Kidney glomerular epithelial cell (primary cell): ENCODE measurements at places on chromosomes 12 and 14.

- no peak for DNase-seq
Observed at GRCh38 chr14:103001651-103002396, 55.5 kb downstream of the CDC42BPB start.

- DNase-seq = peak; percentile 22
Observed at GRCh38 chr12:109863847-109864712, 16.3 kb downstream of the GLTP start.

DNA sequence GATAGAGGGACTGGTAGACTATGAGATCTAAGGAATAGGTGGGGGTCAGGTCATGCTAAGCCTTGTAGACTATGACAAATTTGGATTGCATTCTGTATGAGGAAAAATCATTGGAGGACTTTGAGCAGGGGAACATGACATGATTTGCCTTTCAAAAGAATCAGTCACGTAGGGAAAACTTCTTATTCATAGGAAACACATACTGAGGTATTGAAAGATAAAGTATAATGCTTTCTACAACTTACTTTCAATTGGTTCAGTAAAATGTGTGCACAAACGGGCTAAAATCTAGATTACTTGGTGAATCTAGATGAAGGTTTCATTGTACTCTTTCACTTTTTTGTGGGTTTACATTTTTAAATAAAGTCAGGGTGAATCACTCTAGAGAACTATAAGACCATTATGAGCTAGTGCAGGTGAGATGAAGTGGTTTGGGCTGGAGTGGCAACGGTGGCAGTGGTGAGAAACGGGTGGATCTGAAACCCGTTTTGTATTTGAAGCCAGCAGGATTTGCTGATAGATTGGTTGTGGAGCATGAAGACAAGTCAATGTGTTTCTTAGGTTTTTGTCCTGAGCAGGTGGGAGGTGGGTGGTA, 6.7 kb downstream of the BBS10 start:
- peak; percentile 11 for DNase-seq

DNA sequence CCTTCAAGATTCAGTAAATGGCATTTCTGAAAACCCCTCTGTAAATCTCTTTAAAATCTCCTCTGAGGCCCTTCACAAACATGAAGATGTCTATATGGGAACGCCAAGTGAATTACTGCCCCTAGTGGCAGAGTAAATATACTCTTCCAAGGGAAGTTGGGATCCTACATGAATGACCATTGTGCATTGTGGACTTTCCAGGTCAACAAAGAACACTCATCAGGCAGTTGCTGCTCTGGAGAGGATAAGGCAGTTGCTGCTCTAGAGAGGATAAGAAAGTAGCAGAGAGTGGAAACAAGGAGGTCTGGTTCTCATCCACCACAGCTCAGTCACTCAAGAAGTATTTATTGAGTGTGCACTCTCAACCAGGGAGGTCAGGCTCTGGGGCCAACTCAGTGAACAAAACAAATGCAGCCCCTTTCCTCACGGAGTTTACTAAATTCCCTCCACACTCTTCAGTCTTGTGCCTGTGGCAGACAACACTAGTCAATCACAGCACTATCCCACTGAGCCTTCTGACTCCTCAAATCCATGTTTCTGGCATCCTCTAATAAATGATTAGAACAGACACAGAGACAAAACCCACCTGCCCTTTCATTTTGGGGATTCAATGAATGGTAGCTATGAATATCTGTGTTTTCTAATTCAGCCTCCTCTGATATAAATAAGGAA, 52.9 kb downstream of the SVOP start:
- DNase-seq = no peak

DNA sequence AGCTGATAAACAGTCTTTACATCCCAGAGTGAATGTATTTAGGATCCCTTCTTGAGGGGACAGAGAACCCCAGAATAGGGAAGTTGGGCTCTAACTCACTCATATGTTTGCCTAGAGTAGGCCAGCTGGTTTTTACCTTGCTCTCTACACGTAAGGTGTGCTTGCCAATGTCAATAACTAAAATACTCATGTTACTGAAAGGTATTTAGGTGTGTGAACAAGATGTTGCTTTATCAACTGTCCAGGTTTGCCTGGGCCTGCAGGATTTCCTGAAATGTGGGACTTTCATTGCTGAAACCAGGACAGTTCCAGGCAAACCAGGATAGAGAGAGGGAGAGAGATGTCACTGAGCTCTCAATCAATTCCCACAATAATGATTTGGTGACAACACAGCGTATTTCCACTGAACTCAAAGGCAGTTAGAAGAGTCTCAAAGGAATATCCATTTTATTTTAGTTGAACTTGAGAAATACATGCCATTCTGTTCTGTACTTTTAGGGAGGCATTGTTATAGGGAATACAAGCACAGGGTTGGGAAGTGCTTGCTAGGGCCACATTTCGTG, 171.7 kb downstream of the NRXN3 start:
- DNase-seq = no peak

- DNase-seq = no peak
Observed at GRCh38 chr12:48933664-48934311, 8.5 kb upstream of the FKBP11 start.

GRCh38 chr12:19039515-19039914, 90.0 kb upstream of the PLEKHA5 start:
- DNase-seq = peak; percentile 6

- DNase-seq = no peak
Observed at GRCh38 chr14:26163761-26164160, 434.1 kb downstream of the NOVA1 start.

DNA sequence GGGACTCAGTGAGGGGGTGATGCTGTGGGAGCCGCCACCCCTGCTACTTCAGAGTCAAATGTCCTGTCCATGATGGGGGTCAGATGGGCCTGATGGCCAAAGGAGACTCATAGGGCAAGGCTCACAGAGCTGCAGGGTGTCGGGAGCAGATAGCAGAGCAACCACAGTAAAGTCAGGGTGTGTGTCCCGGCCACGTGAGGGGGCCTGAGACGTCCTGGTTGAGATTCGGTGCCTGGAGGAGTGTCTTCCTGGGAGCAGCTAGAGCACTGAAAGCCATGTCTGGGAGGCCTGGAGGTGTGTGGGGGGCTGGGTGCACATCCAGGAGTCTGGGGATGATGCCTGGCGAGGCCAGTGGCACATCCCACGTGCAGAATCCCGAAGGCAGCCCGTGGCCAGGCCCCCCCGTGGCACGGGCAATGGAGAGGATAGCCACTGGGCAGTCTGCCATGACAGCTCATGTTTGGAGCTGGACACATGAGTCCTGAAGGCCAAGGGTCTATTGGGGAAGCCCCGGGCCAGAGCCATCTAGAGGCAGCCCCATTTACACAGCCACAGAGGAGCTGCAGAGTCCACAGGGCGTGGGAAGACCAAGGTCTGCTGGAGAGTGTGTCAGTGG, 308.0 kb upstream of the SFSWAP start:
- DNase-seq = no peak

DNA sequence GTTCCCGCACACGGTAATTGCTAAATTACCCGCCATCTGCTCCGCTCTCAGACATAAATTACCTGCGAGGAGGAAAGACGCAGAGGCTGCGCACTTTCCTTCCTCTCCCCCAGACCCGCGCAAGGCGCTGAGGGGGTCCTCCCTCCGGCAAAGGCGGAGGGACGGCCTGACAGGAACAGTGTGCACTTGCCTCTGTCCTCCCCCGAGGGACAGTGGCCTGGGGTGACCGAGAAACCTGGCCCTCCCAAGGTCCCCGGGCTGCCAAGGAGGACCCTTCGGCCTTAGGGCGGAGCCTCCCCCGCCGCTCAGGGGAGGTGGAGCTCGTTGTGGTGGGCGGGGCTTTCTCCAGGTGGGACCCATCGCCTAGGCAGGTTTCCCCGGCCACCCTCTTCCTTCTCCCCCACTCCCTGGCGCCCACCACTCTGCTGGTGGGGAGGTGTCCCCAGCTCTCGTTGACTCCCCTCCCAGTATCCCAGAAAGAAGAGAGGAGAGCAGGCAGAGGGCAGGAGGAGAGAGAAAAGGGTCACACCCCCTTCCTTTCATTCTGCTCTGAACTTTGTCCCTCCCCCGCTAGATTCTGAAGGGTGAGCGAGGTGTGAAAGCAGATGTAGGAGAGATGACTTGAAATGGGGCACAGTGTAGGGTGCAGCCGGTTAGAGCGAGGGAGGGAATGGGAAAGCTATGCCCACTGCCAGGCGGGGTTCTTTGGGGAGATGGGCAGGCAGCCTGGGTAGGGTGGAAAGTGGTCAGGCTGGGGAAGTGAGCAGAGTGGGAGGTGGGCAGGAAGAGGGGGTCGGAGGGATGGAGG, 11.4 kb upstream of the CALCOCO1 start:
- DNase-seq = no peak

DNA sequence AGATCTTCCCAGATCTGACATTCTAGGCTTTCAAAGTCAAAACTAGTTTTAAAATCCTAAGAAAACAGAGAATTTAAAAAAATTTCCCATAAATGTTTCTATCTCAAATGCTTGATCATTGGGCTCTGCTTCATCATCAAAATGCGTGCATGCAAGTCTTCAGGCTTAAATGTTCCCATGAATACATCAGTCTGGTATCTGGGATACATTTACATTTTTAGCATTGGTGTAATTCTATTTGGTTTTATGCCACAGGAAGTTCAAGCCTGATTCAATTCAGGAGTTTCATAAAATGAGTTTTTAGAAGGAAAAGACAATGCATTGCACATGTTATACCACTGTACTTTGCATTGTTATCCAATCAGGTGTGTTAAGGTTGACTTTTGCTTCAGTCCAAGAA, 336.4 kb downstream of the PCNX1 start:
- no peak for DNase-seq

- DNase-seq = no peak
Observed at GRCh38 chr12:111791507-111791906, 24.8 kb downstream of the ALDH2 start.

DNA sequence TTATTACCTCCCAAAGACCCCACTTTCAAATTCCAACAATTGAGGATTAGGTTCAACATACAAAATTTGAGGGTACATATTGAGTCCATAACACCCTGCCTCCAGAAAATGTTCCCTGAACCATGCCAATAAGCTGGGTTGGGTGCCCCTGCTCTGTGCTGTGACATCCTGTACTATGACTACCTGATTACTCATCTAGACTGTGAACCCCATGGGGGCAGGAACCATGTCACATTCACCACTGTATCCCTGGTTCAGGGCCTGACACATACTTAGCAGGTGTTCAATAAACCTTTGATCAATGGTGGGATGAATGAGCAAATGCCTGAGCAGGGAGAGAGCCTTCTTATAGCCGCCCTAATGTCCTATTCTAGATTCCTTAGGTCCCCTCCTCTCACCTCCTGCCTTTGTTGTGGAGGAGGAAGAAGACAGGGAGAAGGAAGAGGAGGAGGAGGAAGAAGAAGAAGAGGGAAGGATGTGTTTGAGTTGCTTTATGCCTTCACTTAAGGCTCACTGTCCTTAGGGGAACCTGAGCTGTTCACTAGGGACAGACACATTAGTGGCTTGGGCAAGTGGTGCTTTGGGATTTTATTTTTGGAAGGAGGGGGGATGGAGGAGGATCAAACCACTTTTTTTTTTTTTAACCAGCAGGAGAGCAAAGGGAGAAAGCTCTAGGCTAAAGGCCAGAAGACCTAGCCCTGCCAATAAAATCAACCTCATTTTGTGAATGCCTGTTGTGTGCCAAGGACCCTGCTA, 21.3 kb downstream of the GPR68 start:
- DNase-seq = no peak

DNA sequence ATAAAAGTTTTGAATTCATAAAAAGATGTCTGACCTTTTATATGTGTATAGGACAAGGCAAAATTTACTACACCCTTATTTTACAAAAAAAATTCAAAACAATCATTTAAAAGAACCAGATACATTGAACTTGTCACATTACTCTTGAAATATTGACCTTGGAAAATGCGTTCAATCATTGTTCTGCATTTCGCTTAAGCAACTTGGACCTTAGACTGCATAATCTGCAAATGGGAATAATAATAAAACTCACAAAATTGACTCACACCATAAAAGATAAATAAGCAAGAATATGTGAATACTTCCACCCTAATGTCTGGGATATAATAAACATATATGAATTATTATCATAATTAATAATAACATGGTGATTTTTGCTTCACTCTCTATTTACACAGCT, 69.4 kb upstream of the PTPRB start:
- DNase-seq = no peak

- no peak for DNase-seq
Observed at GRCh38 chr12:12511895-12512711, 50.6 kb downstream of the DUSP16 start.
